ENCODE measurements at places on chromosomes 16 and 17.

GRCh38 chr17:77654296-77654695 lies 304.2 kb upstream of the TNRC6C start:
- no peak for DNase-seq

DNA sequence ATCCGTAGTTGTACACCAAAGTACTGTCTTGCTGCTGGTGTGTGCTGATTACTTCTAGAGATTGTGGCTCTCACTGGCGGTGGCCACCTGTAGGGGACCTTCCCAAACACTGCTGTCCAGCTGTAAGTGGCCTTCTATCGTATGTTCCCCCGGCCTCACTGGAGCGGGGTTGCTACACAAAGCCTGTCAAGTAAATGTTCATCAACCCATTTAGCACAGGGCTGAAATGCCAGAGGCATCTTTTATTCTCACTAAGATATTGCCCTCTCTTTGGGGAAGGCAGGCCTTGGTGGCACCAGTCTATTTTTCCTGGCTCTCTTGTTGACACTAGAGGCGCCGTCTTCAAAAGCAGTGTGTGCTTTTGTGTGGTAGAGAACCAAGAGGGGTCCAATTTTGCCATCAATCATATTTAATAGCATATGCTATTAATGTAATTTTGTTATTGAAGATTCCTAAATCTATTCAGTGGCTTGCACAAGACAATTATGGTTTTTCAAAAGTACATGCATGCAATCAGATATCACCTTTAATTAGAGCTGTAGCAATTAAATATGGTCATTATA lies 514.4 kb upstream of the SALL1 start:
- DNase-seq = no peak

GRCh38 chr17:40528692-40529417 lies 27.4 kb upstream of the TNS4 start:
- DNase-seq = no peak

DNA sequence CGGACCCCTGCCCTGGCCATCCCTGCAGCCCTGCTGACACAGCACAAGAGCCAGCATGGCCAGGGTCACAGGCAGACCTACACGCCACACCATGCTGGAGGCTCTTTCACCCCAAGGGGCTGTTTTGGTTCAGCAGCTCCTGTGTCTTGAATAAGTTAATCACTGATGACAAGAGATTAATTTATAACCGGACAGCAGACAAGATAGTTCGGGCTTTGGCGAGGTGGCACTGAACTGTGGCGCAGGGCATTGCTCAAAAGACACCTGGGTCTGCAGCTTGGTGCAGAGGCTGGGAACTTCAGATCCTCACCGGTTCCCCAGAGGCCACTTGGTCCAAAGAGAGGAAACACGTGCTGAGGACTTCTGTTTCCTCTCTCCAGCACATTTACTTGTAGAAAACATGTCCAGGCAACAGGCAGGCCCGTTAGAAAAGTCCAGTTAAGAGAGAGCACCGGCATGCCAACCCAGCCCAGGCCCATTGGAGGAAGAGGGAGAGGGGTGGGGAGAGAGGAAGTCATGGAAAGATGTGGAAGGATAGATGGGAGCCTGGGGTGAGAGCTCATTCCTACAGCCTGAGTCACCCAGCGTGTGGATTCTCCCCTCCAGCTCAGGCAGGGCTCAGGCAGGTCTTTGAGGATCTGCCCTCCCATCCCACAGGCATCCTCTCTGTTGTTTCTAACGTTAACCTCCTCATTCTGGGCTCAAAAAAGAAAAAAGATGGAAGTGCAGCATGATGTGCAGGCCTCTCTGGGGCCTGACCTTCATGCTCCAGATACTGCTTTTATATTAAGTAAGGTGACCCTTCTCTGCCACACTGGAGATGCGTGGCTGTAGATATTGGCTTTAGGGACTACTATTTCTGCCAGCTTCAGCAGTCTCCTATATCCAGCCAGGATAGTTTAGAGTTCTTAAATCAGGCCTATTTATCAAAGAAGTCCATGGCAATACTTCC lies 80.0 kb upstream of the HNF1B start:
- DNase-seq = no peak

DNA sequence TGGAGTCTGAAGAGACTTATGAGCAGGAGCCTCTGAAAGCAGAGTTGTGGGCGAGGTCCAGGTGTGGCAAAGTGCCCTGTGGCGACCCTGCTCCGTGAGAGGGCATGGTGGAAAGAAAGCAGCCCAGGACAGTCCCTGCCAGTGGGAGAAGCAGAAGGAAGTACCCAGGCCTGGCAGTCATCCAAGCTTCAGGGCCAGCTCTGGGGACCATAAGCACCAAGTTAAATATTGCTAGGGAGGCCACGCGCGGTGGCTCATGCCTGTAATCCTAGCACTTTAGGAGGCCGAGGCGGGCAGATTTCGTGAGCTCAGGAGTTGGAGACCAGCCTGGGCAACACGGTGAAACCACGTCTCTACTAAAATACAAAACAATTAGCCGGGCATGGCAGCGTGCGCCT lies 4.9 kb upstream of the ASGR1 start:
- no peak for DNase-seq

DNA sequence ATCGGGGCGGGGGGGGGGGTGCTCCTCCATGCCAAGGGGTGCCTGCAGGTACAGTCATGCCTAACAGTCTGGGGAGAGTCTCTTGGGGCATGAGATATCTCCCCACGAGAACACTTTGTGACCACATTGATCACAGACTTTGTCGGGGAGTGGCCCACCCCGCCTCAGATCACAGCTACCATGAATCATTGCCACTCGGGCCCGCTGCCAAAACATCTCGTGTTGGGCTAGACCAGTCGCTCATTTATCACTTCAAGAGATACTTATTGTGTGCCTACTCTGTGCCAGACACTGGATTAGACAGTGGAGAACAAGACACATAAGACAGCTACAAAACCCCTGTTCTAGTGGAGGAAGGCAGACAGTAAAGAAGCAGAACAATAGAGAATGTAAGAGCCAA lies 72.6 kb downstream of the CLEC16A start:
- no peak for DNase-seq

GRCh38 chr17:78372841-78373240 lies 5.6 kb upstream of the PGS1 start:
- DNase-seq = no peak

- DNase-seq = no peak
Observed at GRCh38 chr17:49571764-49572163, 3.9 kb upstream of the NXPH3 start.

- no peak for DNase-seq
Observed at GRCh38 chr17:48628649-48629410, 2.7 kb upstream of the HOXB9 start.

- DNase-seq = no peak
Observed at GRCh38 chr17:18246880-18247612, 11.5 kb downstream of the FLII start.

GRCh38 chr16:48537275-48537674 lies 72.7 kb downstream of the N4BP1 start:
- DNase-seq = no peak

DNA sequence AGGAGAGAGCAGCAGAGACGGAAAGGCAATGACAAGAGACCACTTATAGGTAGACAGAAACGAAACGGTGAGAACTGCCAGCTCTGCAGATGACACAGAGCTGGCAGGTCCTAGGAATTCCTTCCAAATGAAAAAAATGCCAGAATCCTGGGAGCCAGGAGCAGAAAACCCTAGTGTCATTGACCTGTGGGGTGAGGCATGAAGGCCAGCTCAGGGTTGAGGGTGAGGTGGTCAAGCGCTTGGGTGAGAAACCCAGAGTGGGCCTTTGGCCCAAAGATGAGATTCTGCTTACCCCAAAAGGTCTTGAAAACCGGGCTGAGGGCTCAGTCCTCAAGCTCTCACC lies 9.2 kb downstream of the HIC1 start:
- no peak for DNase-seq

- no peak for DNase-seq
Observed at GRCh38 chr16:78869492-78869891, 731.0 kb downstream of the MAF start.

- no peak for DNase-seq
Observed at GRCh38 chr17:82697808-82698064, 762 bp downstream of the RAB40B start.

DNA sequence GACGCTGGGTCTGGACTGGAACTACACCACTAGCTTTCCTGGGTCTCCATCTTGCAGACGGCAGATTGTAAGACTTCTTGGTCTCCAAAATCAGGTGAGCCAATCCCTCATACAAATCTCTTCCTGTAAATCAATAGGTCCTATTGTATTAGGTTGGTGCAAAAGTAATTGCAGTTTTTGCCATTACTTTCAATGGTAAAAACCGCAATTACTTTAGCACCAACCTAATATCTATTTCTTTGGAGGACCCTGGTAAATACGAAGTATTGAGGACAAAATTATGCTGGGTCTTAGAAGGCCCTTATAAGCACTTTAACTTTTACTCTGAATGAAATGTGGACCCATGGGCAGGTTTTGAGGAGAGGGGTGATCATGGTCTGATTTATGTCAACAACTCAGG lies 330.6 kb upstream of the C16orf82 start:
- no peak for DNase-seq

DNA sequence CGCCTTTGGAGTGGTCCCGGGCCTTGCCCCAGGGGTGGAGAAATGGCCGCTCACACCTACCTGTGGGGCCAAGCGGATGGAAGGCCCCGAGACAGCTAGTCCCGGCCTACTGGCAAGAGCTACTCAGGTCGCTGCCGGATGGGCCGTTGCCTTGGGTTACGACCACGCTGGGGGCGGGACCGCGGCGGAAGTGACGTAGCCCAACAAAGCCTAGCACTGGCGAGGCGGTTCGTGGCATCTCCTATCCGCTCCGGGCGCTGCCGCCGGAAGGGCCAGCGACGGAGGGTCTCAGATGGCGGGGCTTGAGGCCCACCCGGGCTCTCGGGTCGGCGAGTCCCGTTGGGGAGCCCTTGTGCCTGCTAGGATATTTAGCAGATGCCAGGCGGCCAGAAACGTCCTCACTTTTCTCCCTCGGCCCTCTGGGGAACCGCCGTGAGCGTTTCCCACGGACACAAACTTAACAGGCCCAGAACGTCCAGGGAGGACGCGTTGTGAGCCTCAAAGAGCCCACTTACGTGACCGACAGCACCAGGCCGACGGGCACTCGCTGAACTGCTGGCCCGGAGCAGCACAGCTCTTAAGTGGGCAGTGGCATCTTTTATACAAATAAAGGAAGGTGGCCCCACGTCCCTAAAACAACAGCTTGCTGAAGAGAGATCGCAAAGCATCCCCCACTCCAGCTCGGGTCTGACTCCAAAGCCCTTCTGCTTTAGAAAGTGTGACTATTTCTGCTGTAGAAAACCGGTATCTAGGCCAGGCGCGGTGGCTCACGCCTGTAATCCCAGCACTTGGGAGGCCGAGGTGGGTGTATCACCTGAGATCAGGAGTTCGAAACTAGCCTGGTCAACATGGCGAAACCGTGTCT lies at the start of gene C16orf46:
TSS of gene C16orf46 (minus strand) at position 163 of the 865 bp plus-strand sequence. CDS start 13,283 bp downstream, outside the sequence.
- DNase-seq = peak; percentile 96

- no peak for DNase-seq
Observed at GRCh38 chr17:75059369-75060345, 12.6 kb downstream of the KCTD2 start.

DNA sequence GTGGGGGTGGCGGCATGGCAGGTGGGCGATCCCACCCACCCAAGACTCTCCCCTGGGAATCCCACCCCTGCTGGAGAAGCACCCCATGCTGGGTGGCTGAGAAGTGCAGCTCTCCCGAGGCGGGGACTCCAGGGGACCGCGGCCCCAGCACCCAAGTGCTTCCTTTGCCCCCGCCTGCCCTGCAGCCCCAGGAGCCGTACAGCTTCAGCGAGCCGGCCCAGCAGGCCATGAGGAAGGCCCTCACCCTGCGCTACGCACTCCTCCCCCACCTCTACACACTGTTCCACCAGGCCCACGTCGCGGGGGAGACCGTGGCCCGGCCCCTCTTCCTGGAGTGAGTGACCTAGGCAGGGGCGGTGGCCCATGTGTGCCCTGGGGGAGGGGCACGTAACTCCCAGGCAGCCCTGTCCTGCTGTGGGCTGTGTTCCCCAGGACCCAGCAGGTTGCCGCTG lies 11.7 kb downstream of the GAA start:
- DNase-seq = no peak
